AG04450 (cell line): ENCODE measurements at places on chromosomes 2 and 18.

DNA sequence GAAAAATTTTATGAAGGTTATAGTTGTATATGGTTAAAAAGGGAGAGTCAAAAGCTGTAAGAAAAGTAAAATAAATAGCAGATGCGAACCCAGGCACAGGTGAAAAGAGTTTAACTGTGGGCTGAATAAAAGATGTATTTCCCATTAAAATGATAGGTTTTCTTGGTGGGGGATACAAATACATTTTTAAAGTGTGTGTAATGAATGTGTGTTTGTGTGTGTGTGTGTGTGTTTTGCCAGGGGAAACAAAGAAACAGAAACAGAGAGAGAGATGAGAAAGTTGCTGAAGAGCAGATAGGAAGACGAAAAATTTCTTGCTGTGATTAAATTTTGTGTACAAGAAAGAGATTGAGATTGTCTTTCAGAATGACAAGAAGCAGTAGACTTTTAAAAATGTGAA, 12.1 kb downstream of the TFPI start:
- DNase-seq = no peak

DNA sequence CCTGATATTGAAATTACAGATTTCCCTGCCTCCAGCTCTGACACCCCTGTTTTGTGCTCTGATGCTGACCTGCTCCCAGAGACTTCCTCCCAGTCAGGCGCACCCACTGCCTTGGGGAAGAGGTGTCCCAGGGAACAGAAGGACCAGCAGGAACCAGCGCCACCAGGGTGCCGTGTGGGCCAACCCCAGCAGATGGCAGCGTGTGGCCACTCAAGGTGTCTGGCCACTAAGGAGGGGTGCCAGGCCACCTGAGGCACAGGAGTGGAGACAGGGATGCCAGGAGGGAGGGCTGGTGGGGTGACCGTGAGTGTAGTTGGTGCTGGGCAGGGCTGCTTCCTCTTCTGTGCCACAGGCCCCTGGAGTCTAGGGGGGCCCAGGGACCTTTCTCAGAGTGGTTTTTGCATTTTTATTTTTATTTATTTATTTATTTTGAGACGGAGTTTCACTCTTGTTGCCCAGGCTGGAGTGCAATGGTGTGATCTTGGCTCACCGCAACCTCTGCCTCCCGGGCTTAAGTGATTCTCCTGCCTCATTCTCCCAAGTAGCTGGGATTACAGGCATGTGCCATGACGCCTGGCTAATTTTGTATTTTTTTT, 56.0 kb downstream of the TEX44 start:
- no peak for DNase-seq

DNA sequence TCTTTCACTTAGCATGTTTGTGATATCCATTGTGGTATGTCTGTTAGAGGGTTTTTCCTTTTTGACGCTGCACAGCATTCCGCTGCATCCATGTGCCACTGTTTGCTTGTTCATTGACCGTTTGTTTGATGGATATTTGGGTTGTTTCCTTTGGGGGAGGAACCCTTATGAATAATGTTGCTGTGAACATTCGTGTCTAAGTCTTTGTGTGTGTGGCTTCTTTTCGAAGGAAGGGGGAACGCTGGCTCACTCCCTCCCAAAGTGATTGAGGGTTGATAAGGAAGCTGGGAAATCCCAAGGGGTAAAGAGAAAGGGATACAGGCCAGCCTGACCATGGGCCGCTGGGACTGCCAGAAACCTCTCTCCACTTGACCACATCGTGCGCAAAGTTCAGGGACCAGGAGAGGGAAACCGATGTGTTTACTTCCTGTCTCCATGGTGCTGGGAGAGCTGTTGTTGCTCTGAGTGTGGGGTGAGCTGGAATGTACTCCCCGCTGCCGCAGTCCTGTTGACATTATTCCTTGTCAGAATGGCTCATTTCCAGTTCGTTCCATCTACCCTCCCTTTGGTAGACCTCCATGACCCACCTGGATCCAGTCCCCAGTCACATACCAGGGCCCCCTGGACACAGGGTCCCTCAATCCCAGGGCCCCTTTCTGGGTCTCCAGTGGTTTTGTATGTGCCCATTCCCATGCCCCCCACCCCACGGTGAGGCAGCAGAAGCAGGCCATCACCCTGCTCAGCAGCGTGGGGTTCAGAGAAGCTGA, 39.6 kb downstream of the HS1BP3 start:
- DNase-seq = peak; percentile 68

GRCh38 chr2:237530472-237531433, 35.6 kb upstream of the PRLH start:
- DNase-seq = no peak

DNA sequence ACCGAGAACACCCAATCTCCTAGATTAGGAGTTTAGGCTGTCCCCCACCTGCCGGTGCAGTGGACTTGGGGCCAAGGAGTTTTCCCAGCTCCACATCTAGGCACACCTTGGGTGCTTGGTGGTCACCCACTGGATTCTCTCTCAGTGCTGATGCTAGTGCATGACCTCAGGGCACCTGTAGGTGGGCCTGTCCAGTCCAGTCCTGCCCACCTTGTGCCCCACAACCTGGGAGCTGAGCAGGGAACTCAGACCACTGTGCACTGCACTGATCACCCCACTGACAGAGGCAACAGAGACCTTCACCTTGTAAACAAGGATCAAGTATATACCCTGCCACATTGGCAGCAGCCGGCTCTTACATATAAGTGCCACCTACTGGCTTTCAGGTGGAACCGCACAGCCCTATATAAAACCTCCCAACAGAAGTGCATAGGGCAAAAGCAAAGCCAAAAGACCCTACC, 12.7 kb upstream of the CDH19 start:
- no peak for DNase-seq

- DNase-seq = no peak
Observed at GRCh38 chr18:987325-988186, 82.9 kb downstream of the ADCYAP1 start.

GRCh38 chr2:231334179-231334930, 61.2 kb upstream of the B3GNT7 start:
- no peak for DNase-seq
